ENCODE measurements at places on chromosomes 5 and 9. TPM values are rescaled to one million over a fixed set of nuclear protein-coding genes. Genes with fewer than 3 reads are reported as not detected.

SLC36A2 gene
- not detected for total RNA-seq

CTSV gene
- 1.0 TPM for total RNA-seq

OSMR gene
- 0.19 TPM for total RNA-seq

GABRP gene
- not detected for total RNA-seq

DNA sequence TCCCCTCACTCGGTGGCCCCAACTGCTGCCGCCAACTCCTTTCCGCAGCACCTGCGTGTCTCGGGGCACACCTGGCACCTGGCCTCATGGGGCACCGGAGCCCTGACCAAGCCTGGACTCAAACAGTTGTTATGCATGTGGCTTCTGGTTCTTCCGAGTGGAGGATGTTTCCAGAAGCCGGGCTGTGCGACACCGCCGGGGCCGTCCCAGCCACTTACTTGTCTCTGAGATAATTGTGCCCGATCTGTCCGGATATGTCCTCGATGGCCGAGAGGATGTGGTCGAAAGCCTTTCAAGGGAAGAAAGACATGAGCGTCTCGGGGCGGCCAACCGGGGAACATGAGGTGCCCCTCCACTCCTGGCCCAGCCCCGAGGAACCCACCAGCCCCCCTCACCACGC, 38.4 kb downstream of the EXOC3 start:
- ATAC-seq = no peak

DNA sequence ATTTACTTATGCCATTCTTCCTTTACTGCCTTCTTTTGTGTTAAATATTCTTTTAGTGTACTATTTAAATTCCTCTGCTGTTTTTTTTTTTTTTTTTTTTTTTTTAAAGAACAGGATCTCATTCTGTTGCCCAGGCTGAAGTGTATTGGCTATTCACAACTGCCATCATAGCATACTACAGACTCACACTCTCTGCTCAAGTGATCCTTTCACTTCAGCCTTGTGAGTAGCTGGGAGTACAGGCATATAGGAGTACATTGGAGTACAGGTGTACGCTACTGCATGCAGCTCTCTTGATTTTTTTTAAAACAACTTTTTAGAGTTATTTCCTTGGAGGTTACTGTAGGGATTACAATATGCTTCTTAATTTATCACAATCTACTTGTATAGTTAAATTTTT, 56.1 kb downstream of the NIPBL start:
- no peak for ATAC-seq

DNA sequence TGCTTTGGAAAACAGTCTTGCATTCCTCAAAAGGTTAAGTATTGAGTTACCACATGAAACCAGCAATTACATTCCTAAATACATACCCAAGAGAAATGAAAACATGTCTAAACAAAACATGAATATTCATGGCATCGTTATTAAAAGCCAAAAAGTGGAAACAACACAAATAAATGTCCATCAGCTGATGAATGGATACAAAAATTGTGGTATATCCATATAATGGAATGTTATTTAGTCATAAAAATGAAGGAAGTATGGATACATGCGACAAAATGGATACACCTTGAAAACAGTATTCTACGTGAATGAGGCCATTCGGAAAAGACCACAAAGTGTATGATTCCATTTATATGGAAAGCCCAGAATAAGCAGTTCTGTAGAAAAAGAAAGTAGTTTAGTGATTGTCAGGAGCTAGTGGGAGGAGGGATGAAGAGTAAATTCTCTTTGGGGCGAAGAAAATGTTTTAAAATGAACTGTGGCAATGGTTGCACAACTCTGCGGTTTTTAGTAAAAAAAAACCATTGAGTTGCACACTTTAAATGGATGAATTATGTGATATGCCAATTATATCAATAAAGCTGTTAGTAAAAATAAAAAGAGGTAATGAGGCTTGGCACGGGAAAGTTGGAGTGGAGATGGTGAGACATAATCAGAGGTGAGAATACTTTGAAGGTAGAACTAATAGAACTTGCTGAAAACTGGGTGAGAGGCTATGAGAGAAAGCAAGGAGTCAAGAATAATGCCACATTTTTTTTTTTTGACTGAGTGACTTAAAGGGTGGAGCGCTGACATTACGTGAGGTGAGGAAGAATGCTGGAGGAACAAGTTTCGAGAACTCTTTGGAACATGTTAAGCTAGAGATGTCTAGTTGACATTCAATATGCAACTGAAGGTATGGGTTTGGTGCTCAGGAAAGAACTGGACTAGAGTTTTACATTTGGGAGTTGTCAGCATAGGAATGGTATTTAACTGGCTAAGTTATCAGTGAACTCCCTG, 194.9 kb upstream of the ZNF608 start:
- no peak for ATAC-seq
